Activated naive CD4-positive, alpha-beta T cell (primary cell): ENCODE measurements at places on chromosomes 7 and 10.

DNA sequence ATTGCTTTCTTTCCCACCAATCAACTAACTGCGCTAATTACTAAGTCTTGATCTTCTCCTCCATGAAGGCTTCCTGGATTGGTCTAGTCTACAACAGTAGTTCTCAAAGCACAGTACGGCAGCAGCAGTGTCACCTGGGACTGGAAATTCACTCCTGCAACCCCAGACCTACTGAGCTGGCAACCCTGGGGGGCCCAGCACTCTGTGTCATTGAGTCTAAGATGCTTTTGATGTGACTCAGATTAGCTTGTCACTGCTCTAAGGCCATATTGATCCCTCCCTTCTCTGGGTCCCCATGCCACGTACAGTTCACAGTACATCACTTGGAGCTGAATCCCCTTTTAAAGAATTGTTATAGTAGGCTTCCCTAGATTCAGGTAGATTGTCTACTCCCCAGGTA, 65.7 kb upstream of the KMT2C start:
- no peak for DNase-seq

DNA sequence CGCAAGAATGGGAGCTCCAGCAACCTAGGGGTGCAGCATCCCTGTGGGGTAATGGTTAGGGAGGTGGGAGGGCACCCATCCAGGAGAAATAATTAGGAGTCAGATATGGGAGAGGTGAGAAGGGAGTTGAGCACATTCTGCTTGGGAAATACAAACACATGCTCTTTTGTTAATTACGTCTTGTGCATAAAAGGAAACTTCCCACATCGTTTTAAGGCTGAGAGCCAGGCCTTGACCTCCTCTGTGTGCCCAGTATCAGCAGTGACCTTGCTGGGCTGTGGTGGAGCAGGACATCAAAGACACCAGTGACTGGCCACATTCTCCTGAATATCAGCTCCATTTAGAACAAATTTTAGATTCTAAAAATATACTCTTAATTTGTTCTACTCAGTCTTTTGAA, 22.6 kb downstream of the AKR1C4 start:
- no peak for DNase-seq

- no peak for DNase-seq
These were observed 991 bp downstream of the SEMA4G start for GRCh38 chr10:100970076-100970913.

DNA sequence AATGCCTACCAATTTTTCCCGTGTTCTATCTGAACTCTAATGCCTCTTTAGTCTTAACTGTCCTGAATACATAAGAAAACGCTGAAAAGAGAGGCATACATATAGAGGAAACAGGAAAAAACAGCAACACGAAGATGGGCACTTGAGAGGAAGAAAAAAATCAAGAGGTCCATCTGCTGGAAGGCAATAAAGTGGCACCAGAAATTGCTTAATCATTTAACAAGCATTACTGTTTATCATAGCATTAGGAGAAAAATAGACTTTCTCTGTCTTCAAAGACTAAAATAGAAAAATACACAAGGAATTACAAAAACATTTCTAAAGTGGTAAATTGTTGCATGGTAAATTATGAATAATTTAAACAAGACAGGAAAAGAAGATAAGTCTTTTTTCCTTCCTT, 35.0 kb downstream of the NSUN6 start:
- no peak for DNase-seq

- DNase-seq = no peak
These were observed 3.4 kb downstream of the PHYH start for GRCh38 chr10:13296476-13296875.

- DNase-seq = no peak
These were observed 79.7 kb upstream of the MACROH2A2 start for GRCh38 chr10:69972981-69973397.

DNA sequence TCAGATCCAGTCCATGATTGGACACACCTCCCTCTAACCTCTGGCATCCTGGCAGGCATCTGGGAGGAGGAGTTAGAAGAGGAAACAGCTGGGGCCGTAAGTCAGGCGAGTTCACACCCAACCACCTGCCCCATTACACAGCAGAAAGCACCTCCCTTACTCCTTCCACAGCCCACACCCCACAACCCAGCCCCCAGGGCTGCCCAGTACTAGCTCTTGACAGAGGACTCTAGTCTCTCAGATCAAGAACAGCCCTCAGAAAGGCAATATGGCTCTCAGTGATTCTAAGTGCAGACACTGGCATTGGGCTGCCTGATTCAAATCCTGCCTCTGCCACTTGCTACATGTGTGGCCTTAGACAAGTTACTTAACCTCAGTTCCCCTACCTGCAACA, 34.1 kb downstream of the KCNMA1 start:
- DNase-seq = no peak

- no peak for DNase-seq
These were observed 601.8 kb downstream of the PARD3 start for GRCh38 chr10:34213193-34213804.

DNA sequence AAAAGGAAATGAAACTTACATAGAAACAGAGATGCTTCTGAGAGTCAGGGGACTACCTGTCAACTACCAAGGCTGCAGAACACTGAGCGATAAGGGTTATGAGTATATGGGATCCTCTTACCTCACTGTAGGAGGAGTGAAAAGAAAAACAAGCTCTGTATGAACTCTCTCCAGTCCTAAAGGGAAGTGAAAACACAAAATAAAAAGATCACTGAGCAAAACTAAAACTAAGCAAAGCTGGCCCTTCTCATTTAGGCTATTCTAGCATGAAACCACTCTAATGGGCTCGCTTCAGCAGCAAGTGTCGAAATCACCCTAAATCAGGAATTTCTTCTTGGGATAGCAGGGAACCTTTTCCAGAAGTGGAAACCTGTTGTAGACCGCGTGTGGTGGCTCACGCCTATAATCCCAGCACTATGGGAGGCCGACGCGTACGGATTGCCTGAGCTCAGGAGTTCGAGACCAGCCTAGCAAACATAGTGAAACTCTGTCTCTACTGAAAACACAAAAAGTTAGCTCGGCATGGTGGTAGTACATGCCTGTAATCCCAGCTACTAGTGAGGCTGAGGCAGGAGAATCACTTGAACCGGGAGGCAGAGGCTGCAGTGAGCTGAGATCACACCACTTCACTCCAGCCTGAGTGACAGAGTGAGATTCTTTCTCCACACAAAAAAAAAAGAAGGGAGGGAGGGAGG, 27.0 kb downstream of the DCLRE1C start:
- no peak for DNase-seq

GRCh38 chr10:95314192-95314918, 23.6 kb upstream of the PDLIM1 start:
- no peak for DNase-seq
